Glutamatergic neuron (in vitro differentiated cells): ENCODE measurements at places on chromosomes 1 and 21. TPM values are rescaled to one million over a fixed set of nuclear protein-coding genes. Genes with fewer than 3 reads are reported as not detected.

DNA sequence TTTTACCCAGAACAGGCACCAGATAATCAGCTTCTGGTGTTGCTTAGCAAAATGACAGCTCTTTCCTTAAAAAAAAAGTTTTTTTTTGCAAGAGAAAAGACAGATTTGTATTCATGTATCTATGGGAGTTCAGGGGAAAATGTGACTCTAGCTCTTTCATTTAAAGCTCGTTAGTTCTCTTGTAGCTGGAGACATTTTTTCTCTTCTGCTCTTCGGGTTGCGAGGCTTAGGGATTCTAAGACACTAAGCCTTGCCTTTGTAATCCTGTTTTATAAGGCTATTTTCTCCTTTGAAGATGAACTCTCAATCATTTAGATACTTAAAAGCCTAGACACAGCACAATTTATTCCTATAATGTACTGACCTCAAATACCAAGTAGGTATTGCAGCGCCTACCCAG lies 40.3 kb upstream of the EDARADD start:
- DNase-seq, result no peak

The VTCN1 gene
- not detected for total RNA-seq

- no peak for DNase-seq
These were observed 29.1 kb upstream of the SLC16A1 start for GRCh38 chr1:112985123-112985522.

GRCh38 chr1:44072204-44072603 lies 40.9 kb upstream of the SLC6A9 start:
- no peak for DNase-seq

The IGFN1 gene
- total RNA-seq, result 1.9 TPM

DNA sequence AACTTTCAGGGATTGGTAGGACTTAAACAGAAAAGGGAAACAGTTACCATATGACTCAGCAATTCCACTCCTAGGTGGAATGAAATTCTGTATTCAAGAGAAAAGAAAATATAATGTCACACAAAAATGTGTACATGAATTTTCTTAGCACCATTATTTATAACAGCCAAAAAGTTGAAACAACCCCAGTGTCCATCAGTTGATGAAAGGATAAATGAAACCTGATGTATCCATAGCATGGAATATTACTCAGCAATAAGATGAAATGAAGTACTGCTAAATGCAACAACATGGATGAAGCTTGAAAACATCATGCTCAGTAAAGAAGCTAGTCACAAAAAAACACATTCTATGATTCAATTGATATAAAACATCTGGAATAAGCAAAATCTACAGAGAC lies 15.5 kb downstream of the EEIG2 start:
- no peak for DNase-seq

- no peak for DNase-seq
These were observed 57.1 kb downstream of the FAAP20 start for GRCh38 chr1:2137257-2138121.
